ENCODE measurements at places on chromosomes 1 and 21.

- peak; percentile 91 for DNase-seq
Measured at GRCh38 chr1:205061665-205062069, 18.7 kb downstream of the CNTN2 start.

GRCh38 chr1:202711949-202712635 lies 1.8 kb upstream of the SYT2 start:
- no peak for DNase-seq

- no peak for DNase-seq
Measured at GRCh38 chr1:57831624-57832023, 407.8 kb upstream of the DAB1 start.

- DNase-seq, result no peak
Measured at GRCh38 chr1:198088360-198089071, 68.3 kb upstream of the NEK7 start.

Data from Ammon's horn (tissue), 1 donor.